Caki2 (cell line): ENCODE measurements at places on chromosomes 1 and 21. TPM values are rescaled to one million over a fixed set of nuclear protein-coding genes. Genes with fewer than 3 reads are reported as not detected.

GRCh38 chr21:32795376-32795775 is 23.8 kb upstream of the PAXBP1 start:
- DNase-seq: no peak

DNA sequence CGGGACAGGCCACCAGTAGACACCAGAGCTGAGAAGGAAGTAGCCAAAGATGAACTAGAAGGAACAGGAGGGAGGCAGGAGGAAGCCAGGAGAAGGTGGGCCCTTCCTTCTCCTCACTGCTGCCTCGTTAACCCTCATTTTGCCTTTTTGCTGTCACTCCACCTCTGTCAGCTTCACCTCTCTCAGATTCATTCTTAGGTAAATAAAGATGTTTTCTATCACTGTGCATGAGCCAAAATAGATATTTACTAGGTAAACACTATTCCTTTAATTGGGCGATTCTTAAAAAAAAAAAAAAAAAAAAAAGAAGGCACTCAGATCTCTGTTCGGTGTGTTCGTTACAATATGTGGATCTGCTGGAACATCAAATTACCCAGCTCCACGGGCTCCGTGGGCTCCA is 112.3 kb downstream of the GLUL start:
- no peak for DNase-seq

GRCh38 chr1:182974506-182975191 is 21.7 kb upstream of the SHCBP1L start:
- no peak for DNase-seq

DNA sequence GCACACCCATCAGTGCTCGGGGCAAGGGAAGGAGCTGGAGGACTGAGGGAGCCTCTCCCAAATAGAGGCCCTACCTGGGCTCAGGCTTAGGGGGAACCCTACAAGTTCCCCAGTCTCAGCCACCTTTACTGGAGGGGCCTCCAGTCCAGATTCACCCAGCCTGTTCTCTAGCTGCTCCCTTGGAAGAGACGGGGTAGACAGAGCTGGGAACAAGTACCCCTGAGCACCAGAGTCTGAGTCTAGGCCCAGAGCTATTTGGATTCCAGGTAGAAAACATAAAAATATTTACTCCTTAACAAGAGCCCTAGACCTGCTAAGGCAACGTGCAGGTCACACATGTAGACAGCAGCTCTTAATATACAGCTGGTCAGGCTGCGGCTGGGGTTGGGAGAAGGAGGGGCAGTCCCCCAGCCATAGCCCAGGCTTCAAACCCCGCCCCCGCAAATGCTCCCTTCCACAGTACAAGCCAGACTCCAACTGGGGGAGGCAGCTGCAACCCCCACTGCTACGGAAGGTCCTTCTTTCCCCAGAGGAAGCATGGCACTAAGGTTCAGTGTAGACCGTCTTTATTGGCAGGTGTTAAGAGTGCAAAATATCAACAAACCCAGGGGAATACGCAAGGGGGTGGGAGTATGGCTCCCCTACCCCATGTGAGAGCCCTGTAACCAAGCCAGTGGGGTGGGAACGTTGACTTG is 8.0 kb downstream of the TENT5B start:
- no peak for DNase-seq

DNA sequence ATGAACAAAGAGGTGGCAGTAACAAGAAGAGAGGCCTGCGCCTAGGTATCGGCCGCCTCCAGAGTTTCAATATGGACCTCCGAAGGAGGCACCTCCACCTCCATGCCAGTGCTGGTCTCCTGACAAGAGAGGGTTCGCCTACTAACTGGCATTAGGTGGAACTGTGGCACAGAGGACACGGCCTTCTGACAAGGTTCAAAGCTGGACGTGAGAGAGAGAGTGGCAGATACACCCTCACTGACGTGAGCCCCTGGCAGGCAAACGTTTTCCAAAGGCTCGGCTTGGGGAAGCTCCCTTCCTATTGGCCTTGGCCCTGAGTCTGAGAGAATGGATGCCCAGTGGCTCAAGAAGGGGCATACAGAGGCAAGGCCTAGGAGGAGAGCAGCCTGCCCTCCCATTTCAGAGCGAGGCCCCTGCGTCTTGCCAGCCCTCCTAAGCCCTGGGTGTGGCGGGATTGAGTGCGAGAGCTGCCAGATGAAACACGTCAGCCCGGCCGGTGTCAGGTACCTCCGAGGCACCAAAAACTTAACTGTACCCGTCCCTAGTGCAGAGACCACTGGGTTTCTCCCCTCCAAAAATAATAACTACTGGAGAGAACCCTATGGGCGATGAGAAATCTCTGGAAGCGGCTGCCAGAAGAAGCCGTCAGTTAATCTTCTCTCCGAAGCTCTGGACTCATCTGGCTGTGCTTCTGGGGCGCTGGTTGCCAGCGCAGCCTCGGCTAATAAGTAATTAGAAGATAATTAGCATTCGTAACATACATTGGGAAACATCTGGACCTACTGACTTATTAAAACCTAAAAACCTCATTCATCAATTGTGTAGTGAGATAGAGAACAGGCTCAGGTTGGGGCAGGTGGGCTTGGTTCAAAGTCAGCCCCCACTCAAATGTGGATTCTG is 283.6 kb downstream of the NPHP4 start:
- no peak for DNase-seq

FAM151A gene
- total RNA-seq: not detected in 2 replicates

GRCh38 chr1:23568608-23569383 is 9.5 kb upstream of the ID3 start:
- no peak for DNase-seq

DNA sequence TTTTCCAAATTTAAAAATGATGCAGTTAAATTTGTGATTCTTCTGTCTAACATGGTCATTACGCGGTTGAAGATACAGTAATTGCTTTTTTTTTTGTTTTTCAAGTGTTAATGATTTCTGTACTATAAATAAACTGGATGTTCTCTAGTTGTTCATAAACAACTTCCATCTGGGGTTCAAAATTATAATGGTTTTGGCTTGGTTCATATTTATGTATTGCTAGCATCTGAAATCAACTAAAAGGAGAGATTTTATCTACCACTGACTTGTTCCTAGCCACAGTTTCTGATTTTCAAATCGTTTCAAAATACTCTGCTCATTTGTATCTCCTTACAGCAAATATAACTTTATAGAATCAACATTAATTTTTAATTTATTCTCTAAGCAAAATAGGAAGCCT is 35.2 kb upstream of the PLPPR4 start:
- no peak for DNase-seq

GRCh38 chr1:40606978-40607377 is 58.5 kb downstream of the RIMS3 start:
- no peak for DNase-seq

DNA sequence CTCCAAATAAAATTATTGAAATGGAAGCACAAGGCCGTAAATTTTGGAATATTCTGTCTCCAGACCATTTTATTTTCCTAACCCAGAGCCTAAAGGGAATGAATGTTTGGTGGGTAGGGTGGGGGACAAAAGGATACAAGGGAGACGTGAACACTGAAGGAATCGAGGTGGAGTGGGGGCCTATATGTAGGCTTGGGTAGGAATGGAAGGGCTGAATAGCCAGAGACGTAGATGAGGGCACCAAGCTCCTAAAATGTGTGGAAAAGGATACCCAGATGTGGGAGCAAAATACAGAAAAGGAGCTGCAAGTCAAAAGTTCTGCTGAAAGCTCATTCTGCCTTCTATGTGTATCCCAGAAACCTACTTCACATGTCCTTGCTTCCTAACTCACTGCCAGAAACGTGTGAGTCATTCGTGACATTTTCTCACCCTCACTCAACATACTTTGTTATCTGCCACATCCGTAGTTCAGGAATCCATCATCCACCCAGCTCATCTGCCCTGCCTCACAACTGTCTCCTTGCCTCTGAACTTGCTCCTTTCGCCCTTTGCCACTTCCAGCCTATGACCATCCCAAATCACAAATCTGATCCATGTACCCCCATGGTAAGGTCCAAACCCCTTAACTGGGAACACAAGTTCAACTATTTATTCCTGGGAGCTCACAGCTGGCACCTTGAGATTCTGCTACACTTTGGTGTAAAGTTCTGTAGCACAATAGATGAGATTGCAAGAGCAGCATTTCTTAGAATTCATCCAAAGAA is 84.1 kb upstream of the PRDX6 start:
- peak; percentile 7 for DNase-seq

DNA sequence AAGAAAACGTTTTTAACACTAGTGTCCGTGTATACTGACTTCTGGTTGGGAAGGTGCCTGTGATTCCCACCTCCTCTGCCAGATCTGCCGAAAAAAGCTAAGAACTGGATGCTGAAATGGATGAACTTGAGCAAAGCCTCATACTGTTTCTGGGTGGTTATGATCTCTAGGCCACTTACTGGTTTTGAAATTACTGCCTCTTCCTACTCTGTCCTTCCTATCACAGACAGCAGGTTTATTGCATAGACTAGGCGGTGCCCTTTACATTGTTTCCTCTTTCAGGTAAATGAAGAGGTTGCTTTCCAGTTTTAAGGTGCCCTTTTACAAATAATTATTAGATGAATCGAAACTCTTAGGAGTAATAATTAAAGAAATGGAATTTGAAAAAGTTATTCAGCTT is 27.5 kb downstream of the PEX14 start:
- no peak for DNase-seq

SLC30A2 gene
- total RNA-seq: not detected in 2 replicates

ACKR1 gene
- total RNA-seq: not detected in 2 replicates

GRCh38 chr21:20259031-20259867 is 739.0 kb upstream of the NCAM2 start:
- DNase-seq: no peak

GRCh38 chr1:4461726-4462290 is 192.6 kb upstream of the AJAP1 start:
- no peak for DNase-seq

AGT gene
- not detected in 2 replicates for total RNA-seq

FTCD gene
- total RNA-seq: 0.14 TPM in 1 of 2 replicates, not detected in the other

DNA sequence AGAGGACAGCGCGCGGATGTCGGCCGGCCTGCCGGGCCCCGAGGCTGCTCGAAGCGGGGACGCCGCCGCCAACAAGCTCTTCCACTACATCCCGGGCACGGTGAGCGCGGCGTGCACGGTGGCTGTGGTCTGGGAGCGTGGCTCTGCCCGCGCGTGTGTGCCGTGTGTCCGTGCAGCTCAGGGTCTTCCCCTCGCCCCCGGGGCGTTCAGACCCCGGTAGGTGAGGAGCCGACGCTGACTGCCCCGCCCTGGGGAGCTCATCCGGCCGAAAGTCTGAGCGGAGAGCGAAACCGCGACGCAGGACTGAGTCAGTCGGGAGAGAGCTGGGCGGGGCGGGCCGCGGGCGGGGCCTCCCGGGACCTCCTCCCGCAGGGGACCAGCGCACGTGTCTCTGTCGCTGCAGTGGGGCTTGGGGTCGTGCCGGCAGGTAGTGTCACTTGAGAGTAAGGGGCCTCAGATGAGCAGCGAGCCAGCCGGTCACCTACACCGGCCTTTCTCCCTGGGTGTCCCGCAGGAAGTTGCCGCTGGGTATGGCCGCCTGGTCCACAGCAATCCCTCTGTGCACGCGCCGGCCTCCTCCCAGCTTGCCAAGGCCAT is 520 bp downstream of the PLEKHN1 start:
- peak; percentile 70 for DNase-seq

MAST2 gene
- 25.5 and 27.5 TPM in 2 replicates for total RNA-seq

- no peak for DNase-seq
Measured at GRCh38 chr1:223842784-223843183, 3.0 kb downstream of the TP53BP2 start.

DNA sequence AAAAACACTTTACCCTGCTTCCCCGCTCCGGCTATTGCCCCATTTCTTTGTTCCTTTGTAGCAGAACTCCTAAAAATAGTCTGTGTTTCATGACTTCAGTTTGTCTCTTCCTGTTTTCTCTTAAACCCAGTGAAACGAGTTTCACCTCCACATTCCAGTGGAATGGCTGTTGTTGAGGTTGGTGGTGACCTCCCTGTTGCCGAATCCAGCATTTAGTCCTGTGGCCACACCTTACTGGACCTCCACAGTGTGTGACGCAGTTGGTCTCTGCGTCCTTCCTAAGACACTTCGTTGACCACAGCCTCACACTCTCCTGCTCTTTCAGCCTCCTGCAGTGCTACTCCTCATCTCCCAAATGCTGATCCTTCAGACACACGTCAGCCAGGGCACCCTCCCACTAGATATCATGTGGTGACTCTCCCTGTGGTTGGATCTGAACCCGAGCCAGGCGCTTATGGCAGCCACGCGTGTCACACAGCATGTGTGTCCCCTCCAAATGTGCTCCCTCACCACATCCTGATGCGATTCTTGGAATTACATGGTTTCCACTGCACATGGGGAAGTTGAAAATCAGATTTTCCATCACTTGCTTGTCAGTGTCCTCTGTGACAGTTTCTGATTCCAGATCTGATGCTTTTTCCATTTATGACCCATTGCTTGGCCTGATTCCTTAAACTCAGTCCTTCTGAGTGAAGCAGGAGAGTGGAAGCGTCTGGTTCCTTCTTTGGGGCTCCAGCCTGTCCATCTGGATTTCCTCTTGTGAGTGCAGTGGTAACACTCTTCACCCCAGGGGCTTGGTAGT is 99.1 kb upstream of the ARTN start:
- DNase-seq: no peak

SPOCD1 gene
- 0.93 and 4.4 TPM in 2 replicates for total RNA-seq

DNA sequence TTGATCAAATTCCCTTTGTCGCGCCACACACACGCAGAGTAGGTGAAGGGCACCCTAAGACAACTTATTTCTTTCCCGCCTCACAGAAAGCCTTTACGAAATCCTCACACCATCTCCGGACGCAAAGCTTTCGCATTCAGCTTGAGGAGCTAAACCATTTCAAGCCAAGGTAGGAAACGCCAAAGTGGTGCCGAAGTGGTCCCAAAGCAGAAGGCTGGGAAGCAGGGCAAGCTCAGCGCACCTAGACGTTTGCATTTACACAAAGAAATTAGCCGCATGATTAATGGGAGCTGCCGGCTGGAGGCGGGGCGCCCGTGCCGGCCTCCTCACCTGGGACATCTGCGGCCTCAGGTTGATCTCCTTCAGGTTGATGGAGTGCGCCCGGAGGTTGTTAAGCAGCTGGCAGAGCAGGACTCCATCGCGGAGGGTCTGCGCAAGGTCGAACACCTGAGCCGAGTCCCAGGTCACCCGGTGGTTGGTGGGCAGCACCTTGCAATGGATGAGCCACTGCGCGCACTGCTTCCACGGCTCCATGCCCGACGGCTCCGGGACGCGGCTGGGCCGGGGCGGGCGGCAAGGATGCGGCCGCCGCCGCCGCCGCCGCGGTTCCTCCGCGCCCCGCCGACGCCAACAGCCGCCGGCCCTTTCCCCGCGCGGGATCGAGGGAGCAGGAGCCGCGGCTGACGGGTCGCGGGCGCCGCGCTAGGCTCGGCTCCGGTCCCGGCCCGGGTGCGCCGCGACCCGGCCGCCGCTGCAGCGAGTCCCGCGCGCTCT is 457 bp downstream of the VAV3 start:
- DNase-seq: peak; percentile 3

GRCh38 chr1:160657250-160657781 is 10.5 kb upstream of the SLAMF1 start:
- DNase-seq: no peak
